ENCODE measurements at places on chromosomes 12 and 14.

- no peak for DNase-seq
- H3K36me3 ChIP-seq = no peaks in the 10 kb centered on the region
- H3K27me3 ChIP-seq = no peaks in the 10 kb centered on the region
- H3K27ac ChIP-seq = no peak overlapping the region
- H3K4me1 ChIP-seq = no peaks in the 10 kb centered on the region
Observed at GRCh38 chr14:28630100-28630499, 136.5 kb upstream of the FOXG1 start.

- no peak overlapping the region for H3K4me3 ChIP-seq
- no peak for DNase-seq
- no peak overlapping the region for H3K27ac ChIP-seq
Observed at GRCh38 chr12:32257695-32258496, 141.5 kb upstream of the FGD4 start.

GRCh38 chr14:100673085-100673806 is 53.4 kb upstream of the DLK1 start:
- no peaks in the 10 kb centered on the region for H3K27me3 ChIP-seq
- no peak overlapping the region for H3K27ac ChIP-seq
- no peak overlapping the region for H3K4me3 ChIP-seq
- no peak for DNase-seq
- no peaks in the 10 kb centered on the region for H3K36me3 ChIP-seq

DNA sequence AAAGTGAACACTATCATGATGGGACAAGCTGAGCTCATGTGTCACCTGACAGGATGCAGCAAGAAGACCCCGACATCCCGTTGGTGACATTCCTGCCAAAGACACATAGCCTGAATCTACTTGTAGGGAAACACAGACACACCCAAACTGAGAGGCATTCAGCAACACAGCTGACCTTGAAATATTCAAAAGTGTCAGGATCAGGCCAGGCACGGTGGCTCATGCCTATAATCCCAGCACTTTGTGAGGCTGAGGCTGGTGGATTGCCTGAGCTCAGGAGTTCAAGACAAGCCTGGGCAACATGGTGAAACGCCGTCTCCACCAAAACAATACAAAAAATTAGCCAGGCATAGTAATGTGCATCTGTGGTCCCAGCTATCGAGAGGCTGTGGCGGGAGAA is 232.0 kb upstream of the PLXNC1 start:
- H3K4me1 ChIP-seq = no peaks in the 10 kb centered on the region
- no peaks in the 10 kb centered on the region for H3K36me3 ChIP-seq
- no peak overlapping the region for H3K4me3 ChIP-seq
- no peak for DNase-seq
